ENCODE measurements at places on chromosomes 4 and X. TPM values are rescaled to one million over a fixed set of nuclear protein-coding genes. Genes with fewer than 3 reads are reported as not detected.

DNA sequence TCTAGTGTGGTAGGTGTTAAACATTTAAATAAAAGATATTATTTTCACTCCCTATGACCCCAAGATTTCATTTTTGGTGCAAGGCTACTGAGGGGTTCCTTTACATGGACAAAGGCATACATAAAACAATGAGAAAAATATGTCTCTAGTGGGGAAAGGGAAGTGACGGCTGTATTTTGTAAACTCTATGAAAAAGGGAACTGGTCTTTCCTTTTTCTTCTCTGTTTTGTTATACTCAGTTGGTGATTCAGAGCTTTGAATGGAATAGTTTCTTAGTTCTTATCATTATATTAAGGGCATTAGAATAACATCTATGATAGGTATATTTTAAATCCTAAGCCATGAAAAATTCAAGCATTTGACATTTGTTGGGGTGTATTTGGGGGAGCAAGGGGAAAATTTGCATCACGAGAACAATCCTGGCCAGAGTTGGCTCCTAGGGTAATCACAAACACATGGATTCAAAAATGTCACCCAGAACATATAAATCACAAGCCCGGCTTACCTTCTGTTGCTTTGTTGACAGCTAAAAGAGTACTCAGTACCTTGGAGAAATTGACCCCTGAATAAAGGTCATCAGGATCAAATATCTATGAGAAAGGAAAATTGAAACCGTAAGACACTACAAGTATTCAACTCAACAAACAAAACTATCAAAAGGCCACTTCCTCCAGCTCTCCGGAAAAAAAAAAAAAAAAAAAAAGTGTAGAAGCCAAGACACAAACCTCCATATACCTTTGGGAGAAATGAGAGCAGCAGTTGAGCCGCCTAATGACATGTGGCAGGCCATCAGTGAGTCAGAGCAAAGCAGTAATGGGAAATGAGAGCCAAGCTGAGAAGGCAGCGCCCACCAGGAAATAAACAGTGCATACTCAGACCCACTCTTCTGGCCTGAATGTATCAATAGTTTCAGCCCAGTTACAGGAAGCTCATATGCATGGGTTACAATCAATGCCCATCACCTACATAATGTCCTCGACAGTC is 33.4 kb downstream of the ARHGEF6 start:
- peaks cover 47% of the 10 kb centered on the region for H3K36me3 ChIP-seq
- peak overlapping the region; percentile 62 for H3K4me3 ChIP-seq
- H3K27me3 ChIP-seq = no peaks in the 10 kb centered on the region
- peaks cover 94% of the 10 kb centered on the region for H3K4me1 ChIP-seq
- H3K27ac ChIP-seq = peak overlapping the region; percentile 63
- no peak for DNase-seq

The CHRDL1 gene
- polyA plus RNA-seq = not detected

DNA sequence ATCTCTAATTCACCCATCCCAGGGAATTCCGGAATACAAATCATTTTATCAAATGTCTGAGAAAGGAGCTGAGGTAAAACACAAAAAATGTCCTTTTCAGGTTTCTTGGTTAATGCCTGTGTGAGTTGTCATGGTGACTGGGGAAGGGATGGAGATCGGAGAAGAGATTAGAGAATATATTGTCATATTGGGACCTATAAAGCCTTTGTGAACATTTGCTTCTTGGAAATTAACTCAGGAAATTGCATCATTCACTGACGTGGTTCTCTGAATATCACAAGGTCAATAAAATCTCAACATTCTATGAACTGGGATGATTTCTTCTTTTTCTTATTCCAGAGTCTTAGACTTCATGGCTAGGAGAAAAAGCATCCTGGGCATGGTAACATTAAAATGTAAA is 174.8 kb upstream of the GLRA2 start:
- no peaks in the 10 kb centered on the region for H3K27me3 ChIP-seq
- no peak for DNase-seq
- H3K27ac ChIP-seq = no peak overlapping the region
- no peaks in the 10 kb centered on the region for H3K36me3 ChIP-seq
- H3K4me3 ChIP-seq = no peak overlapping the region
- H3K4me1 ChIP-seq = no peaks in the 10 kb centered on the region

DNA sequence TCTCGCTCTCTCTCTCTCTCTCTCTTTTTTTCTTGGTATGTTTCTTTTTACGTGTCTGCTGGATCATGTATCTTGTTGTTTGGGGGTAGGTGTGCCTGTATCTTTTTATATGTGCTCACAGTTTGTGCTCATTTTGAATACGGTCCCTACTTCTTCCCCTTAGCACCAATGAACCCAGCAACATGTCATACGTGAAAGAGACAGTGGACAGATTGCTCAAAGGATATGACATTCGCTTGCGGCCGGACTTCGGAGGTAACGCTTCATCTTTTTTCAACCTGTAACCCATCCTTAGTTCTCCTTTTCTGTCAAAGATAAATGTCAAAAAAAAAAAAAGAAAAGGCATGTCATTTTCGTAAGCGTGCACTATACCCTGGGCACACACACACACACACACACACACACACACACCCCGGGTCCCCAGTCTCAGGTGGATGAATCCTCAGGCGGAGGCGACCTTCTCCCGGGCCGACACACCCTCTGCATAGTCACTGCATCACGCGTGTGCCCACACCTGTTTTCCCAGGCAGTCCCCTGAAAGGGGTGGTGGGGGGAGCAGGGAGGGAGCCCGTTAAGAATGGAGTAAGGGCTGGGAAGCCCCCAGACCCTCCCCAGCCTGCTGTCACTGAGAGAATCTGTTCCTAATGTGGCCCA is 511 bp downstream of the GABRB1 start:
- H3K4me3 ChIP-seq = peak overlapping the region; percentile 82
- no peaks in the 10 kb centered on the region for H3K36me3 ChIP-seq
- DNase-seq = no peak
- peaks cover 17% of the 10 kb centered on the region for H3K4me1 ChIP-seq

GRCh38 chr4:56475917-56476316 is 8.5 kb downstream of the SRP72 start:
- no peak overlapping the region for H3K27ac ChIP-seq
- H3K36me3 ChIP-seq = no peaks in the 10 kb centered on the region
- no peak for DNase-seq
- no peaks in the 10 kb centered on the region for H3K27me3 ChIP-seq

DNA sequence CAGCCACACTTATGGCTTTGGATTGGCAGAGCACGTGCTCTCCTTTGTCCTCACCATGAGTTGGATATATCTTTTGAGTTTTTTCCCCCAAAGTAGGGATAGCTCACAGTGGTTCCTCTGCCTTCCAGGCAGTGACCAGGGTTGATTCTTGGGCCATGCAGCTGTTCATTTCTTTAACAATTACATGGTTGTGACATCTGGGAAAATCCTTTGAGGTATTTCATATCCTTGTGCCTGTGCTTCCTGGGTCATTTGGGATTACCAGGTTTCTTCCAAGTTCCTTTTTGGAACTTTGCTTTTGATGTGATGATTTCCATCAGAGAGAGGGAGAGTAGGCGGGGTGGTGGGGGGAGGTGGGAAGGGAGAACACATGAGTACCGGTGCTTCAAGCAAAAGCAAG is 15.6 kb downstream of the BCORL1 start:
- H3K27me3 ChIP-seq = no peaks in the 10 kb centered on the region
- no peak for DNase-seq
- peaks cover 15% of the 10 kb centered on the region for H3K36me3 ChIP-seq
- peaks cover 19% of the 10 kb centered on the region for H3K4me1 ChIP-seq
- no peak overlapping the region for H3K27ac ChIP-seq
- no peak overlapping the region for H3K4me3 ChIP-seq

- no peaks in the 10 kb centered on the region for H3K4me1 ChIP-seq
- no peaks in the 10 kb centered on the region for H3K36me3 ChIP-seq
- DNase-seq = no peak
- H3K27me3 ChIP-seq = peaks cover 5% of the 10 kb centered on the region
- no peak overlapping the region for H3K27ac ChIP-seq
These were observed 69.4 kb upstream of the AFAP1 start for GRCh38 chr4:8009097-8009496.

DNA sequence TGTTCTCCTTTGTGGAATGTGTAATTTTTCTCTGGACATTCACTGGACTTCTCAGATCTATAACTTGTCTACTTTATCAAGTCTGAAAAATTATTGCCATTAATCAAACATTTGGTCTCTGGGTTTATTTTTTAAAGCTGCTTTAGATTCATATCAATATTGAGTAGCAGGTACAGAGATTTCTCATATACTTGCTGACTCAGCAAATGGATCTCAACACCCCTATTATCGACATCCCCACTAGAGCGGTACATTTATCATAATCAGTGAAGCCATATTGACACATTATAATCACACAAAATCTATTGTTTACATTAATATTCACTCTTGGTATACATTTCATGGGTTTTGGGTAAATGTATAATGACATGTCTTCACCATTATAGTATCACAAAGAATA is 268.7 kb downstream of the SPOCK3 start:
- no peak for DNase-seq
- no peaks in the 10 kb centered on the region for H3K36me3 ChIP-seq
- H3K4me3 ChIP-seq = no peak overlapping the region
- no peaks in the 10 kb centered on the region for H3K4me1 ChIP-seq
- no peak overlapping the region for H3K27ac ChIP-seq

DNA sequence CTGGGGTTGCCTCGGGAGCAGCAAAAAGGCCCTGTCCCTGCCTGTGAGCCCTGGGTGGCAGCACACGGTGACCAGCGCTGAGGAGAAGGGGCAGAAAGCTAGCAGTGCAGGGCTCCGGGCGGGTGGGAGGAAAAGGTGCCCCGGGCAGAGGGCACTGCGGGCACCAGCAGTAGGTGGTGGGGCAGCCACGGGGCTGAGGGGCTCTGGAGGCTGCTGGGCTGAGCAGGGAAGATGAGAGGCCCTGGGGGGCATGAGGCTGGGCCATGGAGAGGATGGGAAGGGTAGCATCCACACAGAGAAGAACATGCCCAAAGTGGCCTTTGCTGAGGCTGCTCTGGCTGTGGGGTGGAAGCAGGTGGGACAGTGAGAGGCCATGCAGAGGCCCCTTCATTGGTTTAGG is 67.5 kb upstream of the NKX1-1 start:
- H3K27me3 ChIP-seq = peaks cover 8% of the 10 kb centered on the region
- no peak for DNase-seq
- H3K27ac ChIP-seq = no peak overlapping the region
- H3K4me1 ChIP-seq = no peaks in the 10 kb centered on the region
- H3K4me3 ChIP-seq = no peak overlapping the region

The CT45A3 gene
- polyA plus RNA-seq = not detected

GRCh38 chr4:63728480-63729177 is 680.6 kb downstream of the TECRL start:
- H3K27me3 ChIP-seq = no peaks in the 10 kb centered on the region
- DNase-seq = no peak
- H3K4me1 ChIP-seq = no peaks in the 10 kb centered on the region
- H3K36me3 ChIP-seq = no peaks in the 10 kb centered on the region

DNA sequence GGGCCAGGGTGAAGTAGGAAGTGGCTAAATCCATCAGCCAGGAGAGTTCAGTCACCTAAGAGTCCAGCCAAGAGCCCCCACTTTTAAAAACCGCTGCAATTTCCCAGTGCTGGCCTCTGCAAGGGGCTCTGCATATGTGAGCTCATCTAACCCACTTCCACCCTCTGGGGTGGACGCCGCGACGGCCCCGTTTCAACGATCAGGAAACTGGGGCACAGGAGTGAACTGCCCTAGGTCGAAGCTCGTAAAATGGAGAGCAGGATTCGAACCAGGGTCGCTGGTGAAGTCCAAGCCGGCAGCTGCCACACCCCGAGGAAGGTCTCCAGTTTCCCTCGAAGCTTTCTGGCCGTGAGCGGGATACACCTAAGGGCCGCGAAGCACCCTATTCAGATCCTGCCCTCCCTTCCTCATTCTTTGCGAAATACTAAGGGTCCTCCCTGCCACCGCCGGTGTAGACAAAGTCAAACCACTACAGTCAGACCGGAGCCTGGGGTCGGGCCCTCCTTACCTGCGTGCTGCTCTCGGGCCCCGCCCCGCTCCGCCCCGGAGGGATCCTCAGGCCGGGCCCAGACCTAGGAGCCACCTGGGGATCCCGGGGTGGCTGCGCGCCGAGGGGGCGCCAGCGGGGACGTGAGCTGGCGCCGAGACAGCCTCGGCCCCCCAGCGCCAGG is 446 bp downstream of the EVC2 start:
- peaks cover 15% of the 10 kb centered on the region for H3K4me1 ChIP-seq
- H3K27me3 ChIP-seq = peaks cover 34% of the 10 kb centered on the region
- DNase-seq = no peak
- H3K36me3 ChIP-seq = peaks cover 12% of the 10 kb centered on the region
- no peak overlapping the region for H3K4me3 ChIP-seq

- no peak for DNase-seq
- H3K4me3 ChIP-seq = peak within 1 kb of the TSS; percentile 56
- H3K36me3 ChIP-seq = no peaks in the 10 kb centered on the region
These were observed at the start of gene PCDH10 for GRCh38 chr4:133148690-133149363. TSS of gene PCDH10 (plus strand) at chr4:133149294. CDS start at chr4:133150141, 847 bp downstream.

DNA sequence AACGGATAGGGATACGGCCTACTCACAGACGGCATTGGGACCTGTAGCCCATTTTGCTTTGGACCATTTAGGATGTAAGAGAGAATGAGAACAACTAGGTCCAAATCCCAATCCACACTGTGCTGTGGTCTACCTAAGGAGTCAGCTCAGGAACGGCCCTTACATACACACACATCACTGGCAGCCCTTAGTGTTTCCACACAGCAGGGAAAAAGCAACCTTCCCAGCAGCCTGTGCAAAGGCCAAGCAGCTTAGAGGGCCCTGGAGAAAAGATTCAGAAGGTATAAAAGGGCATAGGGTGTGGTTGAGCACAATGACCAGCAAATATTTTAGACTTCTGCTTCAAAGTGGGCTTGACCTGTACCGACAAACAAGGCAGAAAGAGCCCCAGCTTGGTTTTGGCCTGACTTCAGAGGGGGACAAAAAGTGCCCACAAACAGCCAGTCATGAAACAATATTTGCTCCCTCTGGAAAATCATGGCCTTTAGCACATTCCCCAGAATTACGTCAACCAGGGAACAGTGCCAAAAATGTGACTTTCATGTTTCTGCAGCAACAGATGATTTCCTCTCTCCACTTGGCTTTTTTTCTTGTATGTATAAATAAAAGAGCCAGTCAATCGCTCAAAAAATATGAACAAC is 359.5 kb upstream of the FGF16 start:
- peaks cover 5% of the 10 kb centered on the region for H3K36me3 ChIP-seq
- no peaks in the 10 kb centered on the region for H3K4me1 ChIP-seq
- no peak overlapping the region for H3K4me3 ChIP-seq
- H3K27ac ChIP-seq = no peak overlapping the region
- H3K27me3 ChIP-seq = no peaks in the 10 kb centered on the region
- DNase-seq = no peak

DNA sequence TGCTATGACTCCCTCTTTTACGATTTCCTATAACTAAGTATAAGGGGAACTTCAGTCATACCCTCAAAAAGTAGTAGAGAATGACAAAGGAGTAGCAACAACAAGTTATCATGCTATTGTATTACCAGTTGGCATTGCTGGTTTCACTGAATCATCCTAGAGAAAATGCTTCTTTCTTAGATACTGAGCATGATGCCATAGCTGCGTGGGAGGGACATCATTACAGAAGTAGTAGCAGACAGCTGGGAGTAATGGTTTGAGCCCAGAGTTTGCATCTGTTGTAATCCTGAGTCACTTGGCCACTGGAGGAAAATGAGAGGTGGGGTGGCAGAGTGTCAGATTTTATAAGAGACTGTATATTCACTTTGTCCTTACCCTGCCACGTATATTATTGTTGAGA is 38.6 kb downstream of the MTMR1 start:
- H3K4me1 ChIP-seq = peaks cover 6% of the 10 kb centered on the region
- H3K4me3 ChIP-seq = no peak overlapping the region
- peaks cover 12% of the 10 kb centered on the region for H3K36me3 ChIP-seq

The ZNF157 gene
- polyA plus RNA-seq = 0.61 TPM

The SOWAHB gene
- not detected for polyA plus RNA-seq

- no peaks in the 10 kb centered on the region for H3K36me3 ChIP-seq
- no peak overlapping the region for H3K27ac ChIP-seq
- no peaks in the 10 kb centered on the region for H3K4me1 ChIP-seq
- no peak for DNase-seq
These were observed 54.4 kb downstream of the PALLD start for GRCh38 chr4:168551211-168551610.

The TIGD2 gene
- 4.2 TPM for polyA plus RNA-seq

All from naive thymus-derived CD8-positive, alpha-beta T cell (primary cell).